ENCODE measurements at places on chromosomes 2 and 18.
A peak's percentile ranks its signal among the peaks of the same experiment; 100 is the strongest.

- no peak for DNase-seq
Observed at GRCh38 chr2:143229952-143230351, 100.7 kb downstream of the ARHGAP15 start.

GRCh38 chr2:200148366-200148765, 158.1 kb upstream of the SPATS2L start:
- DNase-seq, result no peak

DNA sequence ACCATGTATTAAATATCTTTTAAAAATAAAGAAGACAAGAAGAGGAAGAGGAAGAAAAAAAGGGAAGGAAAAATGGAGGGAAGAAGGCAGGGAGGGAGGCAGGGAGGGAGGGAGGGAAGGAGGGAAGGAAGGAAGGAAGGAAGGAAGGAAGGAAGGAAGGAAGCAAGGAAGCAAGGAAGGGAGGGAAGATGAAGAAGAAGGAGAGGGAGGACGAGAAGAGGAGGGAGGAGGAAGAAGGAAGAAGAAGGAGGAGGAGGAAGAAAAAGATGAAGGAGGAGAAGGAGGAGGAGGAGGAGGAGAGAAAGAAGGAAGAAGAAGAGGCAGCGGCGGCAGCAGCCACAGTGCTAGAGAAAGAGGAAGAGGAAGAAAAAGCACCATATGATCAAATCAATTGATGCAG, 189.6 kb downstream of the EXOC6B start:
- no peak for DNase-seq

- DNase-seq, result no peak
Observed at GRCh38 chr2:127324635-127325034, 30.7 kb upstream of the ERCC3 start.

GRCh38 chr2:12856934-12857601, 140.3 kb downstream of the TRIB2 start:
- peak; percentile 16 for DNase-seq

DNA sequence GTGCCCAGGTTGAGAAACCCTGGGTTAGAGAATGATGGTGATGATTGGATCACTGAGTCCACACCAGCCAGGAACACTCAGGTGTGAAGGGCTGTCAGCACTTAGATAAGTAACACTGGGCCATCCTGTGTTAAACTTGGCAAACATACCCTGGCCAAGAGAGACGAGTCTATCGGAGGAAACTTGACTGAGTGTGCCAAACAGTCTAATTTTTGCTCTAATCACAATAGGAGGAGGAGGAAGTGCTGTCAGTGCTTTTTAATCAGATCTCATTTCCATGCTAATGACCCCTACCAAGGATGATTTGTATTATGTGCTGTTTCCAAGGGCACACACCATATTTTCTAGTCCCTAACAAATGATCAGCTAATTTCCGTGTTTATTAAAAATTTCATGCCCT, 63.8 kb upstream of the SEC11C start:
- no peak for DNase-seq

GRCh38 chr2:45793305-45793962, 142.0 kb downstream of the PRKCE start:
- no peak for DNase-seq

- DNase-seq, result no peak
Observed at GRCh38 chr18:25005541-25006403, 346.2 kb downstream of the ZNF521 start.

GRCh38 chr2:208269091-208269490, 3.0 kb downstream of the PIKFYVE start:
- DNase-seq, result no peak

GRCh38 chr18:76955524-76956170, 133.3 kb downstream of the ZNF236 start:
- no peak for DNase-seq

DNA sequence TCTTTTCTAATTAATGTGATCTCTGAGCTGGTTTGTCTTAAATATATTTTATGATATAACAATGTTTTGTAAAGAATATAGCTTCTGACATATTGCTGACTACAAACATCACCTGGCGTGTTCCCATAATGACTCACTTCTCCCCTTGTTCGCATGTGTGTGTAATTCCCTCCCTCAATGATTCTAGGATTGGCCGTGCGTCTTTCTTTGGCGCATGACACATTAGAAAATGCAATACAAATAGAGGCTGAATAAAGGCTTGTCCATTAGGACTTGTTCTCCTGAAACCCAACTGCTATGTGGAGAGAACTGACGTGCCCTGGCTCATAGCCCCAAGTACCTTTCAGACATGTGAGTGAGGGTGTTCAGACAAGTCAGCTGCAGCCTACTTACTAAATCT, 159.7 kb upstream of the CDH20 start:
- no peak for DNase-seq

- DNase-seq, result no peak
Observed at GRCh38 chr2:173990245-173990644, 25.1 kb upstream of the SP3 start.

DNA sequence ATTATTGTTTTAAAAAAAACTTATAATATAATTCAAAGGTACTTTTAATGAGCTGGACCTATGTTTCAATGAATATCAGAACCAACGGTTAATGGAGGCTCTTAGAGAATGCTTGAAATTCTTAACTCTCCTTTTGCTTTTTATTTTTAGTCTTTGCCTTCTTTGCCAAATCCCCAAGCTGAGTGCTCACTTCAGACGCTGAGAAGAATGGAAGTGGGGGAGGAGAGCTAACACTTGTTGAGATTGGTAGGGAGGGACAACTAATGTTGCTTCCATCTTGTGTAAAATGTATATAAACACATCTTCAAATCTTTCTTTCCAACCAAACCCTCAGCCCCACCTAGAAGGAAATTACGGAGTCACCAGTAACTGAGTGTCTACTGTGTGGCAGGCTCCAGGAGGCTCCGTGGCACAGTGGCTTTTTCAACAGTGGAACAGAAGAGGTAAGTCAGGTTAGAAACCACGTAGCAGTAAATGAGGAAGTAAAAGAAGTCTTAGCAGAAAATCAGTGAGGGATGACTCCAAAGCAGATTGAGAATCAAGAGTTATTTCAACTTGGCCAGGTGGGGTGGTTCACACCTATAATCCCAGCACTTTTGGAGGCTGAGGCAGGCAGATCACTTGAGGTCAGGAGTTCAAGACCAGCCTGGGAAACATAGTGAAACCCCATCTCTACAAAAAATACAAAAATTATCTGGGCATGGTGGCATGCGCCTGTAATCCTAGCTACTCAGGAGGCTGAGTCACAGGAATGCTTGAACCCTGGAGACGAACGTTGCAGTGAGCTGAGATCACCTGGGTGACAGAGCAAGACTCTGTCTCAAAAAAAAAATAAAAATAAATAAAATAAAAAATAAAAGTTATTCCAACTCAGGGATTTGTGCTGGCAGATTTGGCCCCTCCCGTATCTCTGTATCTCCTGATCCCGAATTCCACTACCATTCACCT, 45.0 kb upstream of the CREB1 start:
- no peak for DNase-seq

- DNase-seq, result no peak
Observed at GRCh38 chr18:13339653-13340052, 121.1 kb downstream of the LDLRAD4 start.

DNA sequence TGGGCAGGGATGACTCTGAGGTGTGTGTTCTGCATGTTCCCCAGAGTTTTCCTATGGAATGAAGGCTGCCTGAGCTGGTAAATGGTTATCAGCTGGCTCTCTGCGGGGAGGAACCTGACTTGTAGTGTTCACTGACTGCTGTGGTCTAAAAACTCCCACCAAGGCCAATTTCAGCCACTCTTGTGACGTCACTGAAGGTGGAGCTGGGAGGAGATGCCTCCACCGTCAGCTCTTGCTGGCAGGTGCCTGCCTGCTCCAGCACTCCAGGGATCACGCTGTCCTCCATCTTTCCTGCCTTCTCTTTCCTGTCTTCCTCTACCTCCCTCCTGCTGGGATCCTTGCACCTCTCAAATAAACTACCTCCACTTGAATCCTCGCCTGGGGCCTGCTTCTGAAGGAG, 209.5 kb upstream of the HS6ST1 start:
- DNase-seq, result no peak

DNA sequence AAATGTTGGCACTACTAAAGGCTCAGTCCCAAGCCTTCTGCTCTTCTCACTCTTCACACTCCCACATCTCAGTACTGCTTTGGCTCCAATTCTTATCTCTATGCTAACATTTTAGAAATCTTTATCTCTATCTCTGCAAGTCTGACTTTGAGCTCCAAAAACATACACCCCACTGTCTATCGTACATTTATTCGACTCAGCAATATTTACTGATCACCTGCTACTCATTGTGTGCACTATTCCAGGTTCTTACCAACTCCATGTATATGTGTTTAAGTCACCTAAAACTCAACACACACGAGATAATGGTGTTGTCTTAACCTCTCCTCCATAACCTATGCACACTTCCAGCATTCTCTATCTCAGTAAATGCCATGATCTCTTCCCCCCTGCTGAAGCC, 268.2 kb upstream of the CRIM1 start:
- DNase-seq, result no peak

DNA sequence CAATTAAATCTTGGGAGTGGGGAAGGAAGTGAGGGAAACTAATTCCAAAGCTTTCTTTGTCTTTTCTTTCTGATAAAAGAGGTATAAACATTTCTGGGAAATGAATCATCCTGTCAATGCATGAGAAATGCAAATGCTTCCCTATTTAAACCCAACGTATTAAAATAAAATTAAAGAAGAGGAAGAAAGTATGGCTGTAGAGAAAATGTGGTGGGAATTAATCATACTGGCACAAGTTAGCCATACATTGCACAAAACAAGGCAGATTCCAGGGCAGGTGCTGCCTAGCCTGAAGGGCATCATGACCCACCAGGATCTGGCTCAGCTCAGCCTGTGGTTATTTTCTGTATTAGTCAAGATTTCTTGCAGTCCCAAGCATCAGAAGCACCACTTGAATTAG, 338.0 kb downstream of the NYAP2 start:
- no peak for DNase-seq

DNA sequence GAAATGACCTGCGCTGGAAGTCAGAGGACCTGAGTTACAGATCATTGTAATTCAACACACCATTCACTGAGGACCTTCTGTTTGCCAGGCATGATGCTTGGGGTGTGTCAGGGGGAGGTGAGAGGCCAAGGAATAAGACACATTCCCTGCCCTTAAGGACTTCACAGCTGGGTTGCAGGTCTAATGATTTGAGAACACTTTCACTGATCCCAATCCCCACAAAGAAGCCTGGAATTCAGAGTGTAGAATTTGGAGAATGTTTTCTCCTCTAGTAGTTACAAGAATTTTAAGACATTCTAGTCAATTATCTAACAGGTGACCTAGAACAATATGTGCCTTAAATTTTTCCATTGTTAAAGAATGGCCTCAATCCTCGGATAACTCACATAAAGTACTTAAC, 322.4 kb downstream of the TNS1 start:
- no peak for DNase-seq

DNA sequence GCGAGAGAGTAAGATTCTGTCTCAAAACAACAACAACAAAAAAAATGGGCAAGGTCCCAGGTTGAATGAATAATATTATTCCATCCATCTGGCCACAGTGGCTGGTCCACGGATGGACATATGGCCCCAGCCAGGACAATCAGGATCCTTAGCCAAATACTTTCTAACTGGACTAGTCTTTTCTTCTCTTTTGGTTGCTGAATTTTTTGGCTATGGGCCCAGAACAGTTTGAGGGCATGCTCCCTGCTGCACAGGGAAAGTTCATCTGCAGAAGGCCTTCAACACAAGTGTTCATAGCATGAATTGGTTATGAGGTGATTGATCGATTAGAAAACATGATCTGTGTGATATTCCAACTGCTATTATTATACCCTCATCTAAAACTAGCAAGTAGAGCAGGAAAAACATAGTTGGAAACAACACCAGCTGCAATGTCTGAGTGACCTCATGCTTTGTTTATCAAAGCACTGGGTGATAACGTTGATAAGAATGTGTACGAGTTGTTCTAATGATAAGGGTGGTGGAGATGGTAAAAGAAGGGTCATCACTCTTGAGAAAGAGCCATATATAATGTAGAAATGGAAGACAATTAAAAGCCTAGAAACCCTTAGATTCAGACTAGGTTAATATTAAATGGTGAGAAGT, 47.8 kb upstream of the RNF103 start:
- no peak for DNase-seq

- DNase-seq, result no peak
Observed at GRCh38 chr2:24779116-24779515, 14.1 kb downstream of the PTRHD1 start.

- no peak for DNase-seq
Observed at GRCh38 chr2:41933585-41934320, 114.1 kb upstream of the PKDCC start.

DNA sequence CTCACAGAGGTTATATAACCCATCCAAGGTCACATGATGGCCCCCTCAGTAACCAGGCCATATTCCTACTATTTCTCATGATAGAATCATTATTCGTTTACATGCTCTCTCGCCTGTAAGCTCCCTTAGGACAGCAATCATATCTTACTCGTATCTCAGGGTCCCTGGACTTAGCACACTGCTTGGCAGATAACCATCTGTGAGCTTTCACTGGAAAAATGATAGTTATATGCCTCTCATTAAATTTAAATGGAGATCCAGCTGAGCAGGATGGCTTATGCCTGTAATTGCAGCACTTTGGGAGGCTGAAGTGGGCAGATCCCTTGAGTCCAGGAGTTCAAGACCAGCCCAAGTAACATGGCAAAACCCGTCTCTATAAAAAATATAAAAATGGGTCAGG, 21.9 kb downstream of the KIF3C start:
- DNase-seq, result no peak

DNA sequence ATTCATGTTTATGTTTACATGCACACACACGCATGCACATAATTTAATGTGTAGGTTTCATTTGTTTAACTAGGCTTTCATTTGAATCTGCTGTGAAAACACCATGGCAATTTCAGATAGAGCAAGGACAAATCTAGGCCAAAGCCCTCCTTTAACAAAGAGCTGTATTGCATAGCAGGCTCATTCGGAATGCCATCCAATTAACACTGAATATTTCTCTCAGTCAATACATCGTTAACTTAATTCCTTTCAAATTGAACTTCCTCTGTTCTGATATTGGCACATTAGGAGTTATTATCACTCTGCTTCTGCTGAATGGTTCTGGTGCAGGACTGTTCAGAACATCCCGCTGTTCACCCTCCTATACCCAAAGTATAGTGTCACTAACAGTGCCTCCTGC, 435.1 kb upstream of the CDH20 start:
- no peak for DNase-seq

DNA sequence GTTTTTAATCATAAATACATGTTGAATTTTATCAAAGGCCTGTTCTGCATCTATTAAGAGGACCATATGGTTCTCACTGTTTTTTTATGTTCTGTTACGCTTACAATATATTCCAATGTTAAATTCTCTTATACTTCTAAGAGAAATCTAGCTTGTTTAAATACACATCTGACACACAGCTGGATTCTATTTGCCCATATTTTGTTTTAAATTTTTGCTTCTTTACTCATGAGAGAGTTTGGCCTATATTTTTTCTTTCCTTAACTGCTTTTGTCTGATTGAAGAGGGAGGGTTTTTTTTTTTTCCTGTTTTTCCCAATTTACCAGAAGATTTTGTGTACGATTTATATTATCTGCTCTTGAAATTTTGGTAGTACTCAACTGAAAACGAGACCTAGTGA, 34.9 kb downstream of the RNF144A start:
- DNase-seq, result no peak
